ELR (cell line): ENCODE measurements at places on chromosomes 1 and 21.

GRCh38 chr1:3639397-3639911 is 10.4 kb downstream of the WRAP73 start:
- no peak for DNase-seq

- DNase-seq = no peak
These were observed 72.1 kb downstream of the PDE9A start for GRCh38 chr21:42725416-42725930.

- DNase-seq = no peak
These were observed 20.0 kb upstream of the TSNAX start for GRCh38 chr1:231508497-231508896.

- no peak for DNase-seq
These were observed 79.3 kb upstream of the ETV3 start for GRCh38 chr1:157217486-157217885.

DNA sequence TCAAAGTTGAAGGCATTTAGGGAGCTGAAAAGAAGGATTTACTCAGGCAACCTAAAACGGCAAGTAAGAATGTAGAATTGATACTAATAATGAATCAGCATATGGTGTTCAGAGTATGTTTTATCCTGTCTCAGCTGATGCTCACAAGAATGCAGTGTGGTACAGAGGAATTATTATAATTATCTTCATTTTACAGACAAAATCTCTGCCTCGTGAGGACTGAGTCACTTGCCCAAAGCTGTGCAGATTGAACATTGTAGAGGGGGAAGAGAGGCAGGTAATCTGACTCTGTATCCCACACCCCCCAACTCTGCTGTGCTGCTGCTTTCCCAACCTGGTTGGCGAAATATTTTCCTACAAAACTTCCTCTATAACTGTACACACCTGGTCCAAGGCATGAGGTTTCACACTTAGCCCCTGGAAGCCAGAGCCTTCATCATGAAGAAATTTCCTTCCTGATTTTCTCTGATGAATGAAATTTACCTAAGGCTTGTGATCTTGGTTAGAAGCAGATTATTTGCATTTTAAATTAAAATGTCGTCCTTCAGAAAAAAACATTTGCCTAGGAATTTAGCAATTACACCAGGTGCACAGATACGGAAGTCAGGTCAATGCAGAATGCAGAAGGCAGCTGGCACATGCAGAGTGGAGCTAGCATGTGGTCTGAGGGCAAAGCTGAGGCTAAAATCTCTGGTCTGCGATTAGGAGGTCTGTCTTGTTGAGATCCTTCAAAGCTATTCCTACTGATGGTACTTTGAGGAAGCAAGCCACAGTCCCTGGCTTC is 52.8 kb downstream of the DPT start:
- no peak for DNase-seq

- DNase-seq = no peak
These were observed 145.4 kb downstream of the PTGER3 start for GRCh38 chr1:70902211-70902610.

GRCh38 chr21:45460011-45460565 is 55.1 kb downstream of the COL18A1 start:
- peak; percentile 14 for DNase-seq

GRCh38 chr1:31788138-31788824 is 24.1 kb upstream of the ADGRB2 start:
- peak; percentile 93 for DNase-seq

- DNase-seq = peak; percentile 4
These were observed 164.9 kb upstream of the PKN2 start for GRCh38 chr1:88519156-88519555.

DNA sequence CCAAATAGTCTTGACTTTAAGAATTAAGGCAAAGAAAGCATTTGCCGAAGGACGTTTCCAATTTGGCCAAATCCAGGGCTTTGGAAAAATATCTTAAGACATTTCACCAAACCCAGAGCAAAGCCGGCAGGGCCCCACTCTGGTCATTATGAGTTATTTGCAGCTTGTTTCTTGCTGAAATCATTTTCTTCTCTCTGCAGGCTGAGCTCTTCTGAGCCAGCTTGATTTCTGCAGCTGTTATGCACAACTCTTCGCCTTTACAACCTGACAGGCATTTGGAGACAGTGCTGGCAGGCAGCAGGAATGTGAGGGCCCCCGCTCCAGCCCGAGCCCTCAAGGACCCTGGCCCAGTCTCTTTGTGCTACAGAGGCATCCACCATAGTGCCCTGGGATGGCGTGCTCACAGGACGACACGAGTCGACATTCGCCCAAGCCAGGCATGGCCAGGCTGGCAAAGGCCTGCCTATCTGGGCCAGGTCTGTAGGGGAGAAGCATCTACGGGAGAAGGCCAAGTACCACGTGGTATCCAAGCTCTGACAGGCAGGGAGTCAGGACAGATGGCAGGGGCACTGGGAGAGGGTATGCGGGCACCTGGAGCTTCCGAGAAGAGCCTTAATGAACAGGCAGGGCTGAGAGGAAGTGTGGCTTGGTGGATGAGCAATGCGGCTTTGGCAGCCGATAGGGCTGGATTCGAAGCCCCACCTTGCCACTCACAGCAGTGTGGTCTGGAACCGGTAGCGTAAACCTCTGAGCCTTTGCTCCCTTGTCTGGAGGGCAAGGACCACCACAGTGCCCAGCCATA is 32.3 kb downstream of the SYF2 start:
- no peak for DNase-seq
